Caco-2 (cell line): ENCODE measurements at places on chromosomes 3 and 15. TPM values are rescaled to one million over a fixed set of nuclear protein-coding genes. Genes with fewer than 3 reads are reported as not detected.

GRCh38 chr3:119779731-119780383 lies 2.0 kb upstream of the NR1I2 start:
- no peak for DNase-seq

TJP1 gene
- 179 and 181 TPM in 2 replicates for total RNA-seq

DNA sequence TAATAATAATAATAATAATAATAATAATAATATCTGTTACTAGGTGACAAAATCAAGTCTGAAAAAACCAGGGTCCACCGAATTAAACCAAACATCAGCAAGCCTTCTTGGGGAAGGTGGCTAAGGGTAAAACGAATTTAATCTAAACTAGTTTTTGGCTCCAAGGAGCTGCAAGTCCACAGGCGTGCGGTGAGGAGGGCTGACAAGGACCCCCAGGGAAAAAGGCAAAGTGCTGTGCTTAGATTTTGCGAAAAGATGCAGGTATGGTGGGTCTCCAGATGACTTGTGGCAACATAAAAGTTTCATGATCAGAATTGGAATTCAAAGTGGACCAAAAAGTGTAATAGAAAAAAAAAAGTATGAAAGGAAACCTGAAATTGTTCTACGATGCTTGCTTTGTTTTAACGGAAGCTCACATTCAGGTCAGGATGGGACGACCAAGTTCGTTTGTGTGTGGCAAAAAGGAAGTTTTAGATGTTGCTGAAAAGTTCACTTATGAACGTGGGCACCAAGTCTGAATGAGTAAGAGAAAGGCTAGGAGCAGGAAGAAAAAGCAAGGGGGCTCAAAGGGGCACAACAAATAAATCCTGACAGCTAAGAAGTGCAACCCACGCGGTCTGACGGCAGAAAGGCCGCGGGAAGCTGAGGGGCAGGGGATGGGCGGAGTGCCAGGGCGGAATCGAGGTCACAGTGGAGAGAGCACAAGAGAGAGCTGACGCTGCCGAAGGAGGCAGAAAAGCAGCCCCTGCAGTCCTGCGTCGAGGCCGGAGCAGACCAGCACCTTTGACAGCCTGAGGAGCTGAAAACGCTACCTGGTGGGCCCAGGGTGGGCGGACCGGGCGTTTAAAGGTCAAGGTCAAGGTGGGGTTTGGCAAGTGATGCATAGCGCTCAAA lies 1.1 kb downstream of the WDR82 start:
- peak; percentile 46 for DNase-seq

MEX3B gene
- total RNA-seq = 0.28 and 0.34 TPM in 2 replicates

- DNase-seq = no peak
Measured at GRCh38 chr3:24315971-24316370, 178.7 kb downstream of the THRB start.
